ENCODE measurements at places on chromosomes 6 and 20.

GRCh38 chr6:11613858-11614257 is 76.3 kb downstream of the TMEM170B start:
- no peak for DNase-seq

- DNase-seq, result peak; percentile 12
Measured at GRCh38 chr6:45830441-45831139, 185.1 kb downstream of the CLIC5 start.

GRCh38 chr6:152184917-152185574 is 377.6 kb downstream of the ESR1 start:
- peak; percentile 60 for DNase-seq

DNA sequence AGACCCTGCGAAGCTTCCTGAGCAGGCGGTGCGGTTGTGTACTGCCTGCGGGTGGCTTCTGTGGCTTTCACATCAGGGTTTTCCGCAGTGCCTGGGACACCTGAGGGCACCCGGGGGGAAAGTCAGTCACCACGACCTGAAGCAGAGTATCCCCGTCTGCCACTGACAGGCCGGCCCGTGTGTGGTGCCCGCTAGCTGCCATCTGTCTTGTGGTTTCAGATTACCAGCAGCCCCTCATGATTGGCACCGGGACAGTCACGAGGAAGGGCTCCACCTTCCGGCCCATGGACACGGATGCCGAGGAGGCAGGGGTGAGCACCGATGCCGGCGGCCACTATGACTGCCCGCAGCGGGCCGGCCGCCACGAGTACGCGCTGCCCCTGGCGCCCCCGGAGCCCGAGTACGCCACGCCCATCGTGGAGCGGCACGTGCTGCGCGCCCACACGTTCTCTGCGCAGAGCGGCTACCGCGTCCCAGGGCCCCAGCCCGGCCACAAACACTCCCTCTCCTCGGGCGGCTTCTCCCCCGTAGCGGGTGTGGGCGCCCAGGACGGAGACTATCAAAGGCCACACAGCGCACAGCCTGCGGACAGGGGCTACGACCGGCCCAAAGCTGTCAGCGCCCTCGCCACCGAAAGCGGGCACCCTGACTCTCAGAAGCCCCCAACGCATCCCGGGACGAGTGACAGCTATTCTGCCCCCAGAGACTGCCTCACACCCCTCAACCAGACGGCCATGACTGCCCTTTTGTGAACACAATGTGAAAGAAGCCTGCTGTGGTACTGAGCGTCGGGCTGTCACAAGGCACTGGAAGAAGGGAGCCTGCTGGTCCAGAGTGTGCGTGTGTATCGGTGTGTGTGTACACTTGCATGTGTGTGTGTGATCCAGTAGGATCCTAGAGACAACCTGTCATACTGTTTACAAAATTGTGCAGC is 54.4 kb downstream of the GOPC start:
- peak; percentile 48 for DNase-seq

- DNase-seq, result no peak
Measured at GRCh38 chr20:24165301-24166122, 176.9 kb upstream of the GGTLC1 start.

DNA sequence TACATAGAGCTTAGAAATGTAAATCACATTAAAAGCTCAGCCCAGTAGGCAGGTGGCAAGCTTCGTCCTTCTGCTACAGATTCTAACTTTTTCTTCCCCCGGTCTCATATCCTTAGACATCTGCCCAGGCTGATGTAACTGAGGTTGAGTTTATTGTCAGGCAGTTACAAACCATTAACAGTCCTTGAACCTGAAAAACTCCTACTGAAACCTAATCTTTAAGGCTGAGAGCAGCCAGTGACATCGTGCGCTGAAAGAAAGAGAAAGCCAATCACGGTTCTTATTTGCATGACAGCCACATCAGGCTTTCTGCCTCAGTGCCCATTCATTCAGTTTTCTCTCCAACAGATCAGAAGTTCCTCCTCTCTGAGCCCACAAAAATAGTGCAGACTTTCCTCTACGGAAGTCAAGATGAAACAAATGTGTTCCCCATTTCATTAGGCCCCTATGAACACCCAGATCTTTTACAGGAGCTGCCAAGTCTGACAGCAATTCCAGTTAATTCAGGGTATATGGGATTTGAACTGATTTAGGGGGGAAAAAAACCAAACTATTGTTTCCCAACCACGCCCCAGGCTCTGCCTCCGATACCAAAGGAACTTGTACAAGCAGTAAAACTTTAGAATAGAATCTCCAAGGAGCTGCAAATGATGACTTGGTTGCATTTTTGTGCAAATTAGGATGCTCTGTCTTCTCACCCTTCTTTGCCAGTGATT is at the start of gene NHSL1:
Gene NHSL1 (minus strand): TSS at position 192 of the 716 bp plus-strand sequence. CDS start 204 bp downstream, outside the sequence.
- no peak for DNase-seq

- no peak for DNase-seq
Measured at GRCh38 chr6:160260367-160260766, 1.7 kb upstream of the SLC22A2 start.

DNA sequence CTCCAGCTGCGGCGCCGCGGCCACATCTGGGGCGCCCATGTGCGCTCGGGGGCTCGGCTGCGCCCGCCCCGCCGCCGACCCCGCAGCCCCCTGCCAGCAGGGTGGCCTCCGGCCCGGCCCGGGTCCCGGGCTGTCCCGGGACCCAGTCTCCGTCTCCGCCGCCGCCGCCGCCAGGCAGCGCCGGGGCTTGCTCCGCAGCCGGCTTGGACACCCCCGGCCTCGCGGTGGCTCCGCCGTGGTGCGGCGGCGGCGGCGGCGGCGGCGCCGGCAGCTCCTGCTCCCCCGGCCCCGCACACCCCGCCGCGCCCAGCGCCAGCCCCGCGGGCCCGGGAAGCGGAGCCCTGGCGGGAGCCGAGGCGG is 219 bp downstream of the ISM1 start:
- no peak for DNase-seq

GRCh38 chr6:142881290-142881689 is 63.7 kb downstream of the HIVEP2 start:
- no peak for DNase-seq

GRCh38 chr6:109130065-109130464 is 34.8 kb downstream of the CEP57L1 start:
- no peak for DNase-seq

DNA sequence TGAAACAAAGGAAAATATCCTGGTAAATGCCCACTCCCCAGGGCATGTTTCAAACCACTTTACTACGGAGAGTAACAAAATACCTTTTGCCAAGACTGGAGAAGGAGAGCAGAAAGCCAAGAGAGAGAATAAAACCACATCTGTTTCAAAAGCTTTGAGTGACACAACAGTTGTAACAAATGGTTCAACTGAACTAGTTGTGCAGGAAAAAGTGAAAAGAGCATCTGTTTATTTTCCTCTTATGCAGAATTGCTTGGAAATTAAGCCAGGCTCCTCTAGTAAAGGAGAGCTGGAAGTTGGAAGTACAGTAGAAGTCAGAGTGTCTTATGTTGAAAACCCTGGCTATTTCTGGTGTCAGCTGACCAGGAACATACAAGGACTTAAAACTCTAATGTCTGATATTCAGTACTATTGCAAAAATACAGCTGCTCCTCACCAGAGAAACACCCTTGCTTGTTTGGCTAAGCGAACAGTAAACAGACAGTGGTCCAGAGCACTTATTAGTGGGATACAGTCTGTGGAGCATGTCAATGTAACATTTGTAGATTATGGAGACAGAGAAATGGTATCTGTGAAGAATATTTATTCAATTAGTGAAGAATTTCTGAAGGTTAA is 2.6 kb downstream of the TDRD6 start:
- DNase-seq, result no peak

DNA sequence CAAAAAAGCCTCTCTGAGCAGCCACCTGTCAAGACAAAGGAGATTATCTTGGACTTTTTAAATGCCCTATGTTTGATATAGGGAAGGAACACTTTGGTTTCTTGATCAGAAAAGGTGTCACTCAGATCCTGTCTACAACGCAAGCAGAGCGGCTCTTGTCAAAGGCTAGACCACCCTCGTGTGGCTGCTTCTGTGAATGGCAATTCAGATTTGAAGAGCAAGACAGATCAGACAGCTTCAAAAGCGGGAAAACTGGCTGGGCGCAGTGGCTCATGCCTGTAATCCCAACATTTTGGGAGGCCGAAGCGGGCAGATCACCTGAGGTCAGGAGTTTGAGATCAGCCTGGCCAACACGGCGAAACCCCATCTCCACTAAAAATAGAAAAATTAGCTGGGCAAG is 10.1 kb upstream of the NXT1 start:
- DNase-seq, result peak; percentile 9

DNA sequence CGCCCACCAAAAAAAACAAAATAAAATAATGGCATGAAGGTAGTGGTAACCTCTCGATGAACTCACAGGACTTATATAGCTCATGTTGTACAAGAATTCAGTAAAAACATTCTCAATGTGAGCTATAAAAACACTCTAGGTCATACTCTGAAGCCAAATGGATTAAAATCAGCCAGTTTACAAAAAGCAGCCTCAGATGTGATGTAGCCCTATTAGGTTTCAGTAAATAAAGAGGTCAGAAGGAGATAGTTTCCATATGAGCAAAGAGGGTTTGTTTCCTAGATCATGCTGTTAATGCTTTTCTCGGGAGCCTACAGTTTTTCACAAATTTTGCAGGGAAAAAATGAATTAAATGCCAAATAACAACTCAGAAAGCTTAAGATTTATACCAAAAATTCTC is 319.5 kb upstream of the HSF2 start:
- no peak for DNase-seq

- no peak for DNase-seq
Measured at GRCh38 chr6:7707787-7708186, 18.1 kb upstream of the BMP6 start.

GRCh38 chr6:153437193-153437592 is 306.1 kb upstream of the RGS17 start:
- no peak for DNase-seq

- no peak for DNase-seq
Measured at GRCh38 chr6:149821492-149821891, 42.7 kb downstream of the LRP11 start.

GRCh38 chr6:134249759-134250602 is 67.9 kb downstream of the SGK1 start:
- DNase-seq, result no peak

- no peak for DNase-seq
Measured at GRCh38 chr6:32371803-32372202, at the start of gene TSBP1. Gene TSBP1 (minus strand): TSS chr6:32371903. CDS start chr6:32371706, 197 bp downstream.

DNA sequence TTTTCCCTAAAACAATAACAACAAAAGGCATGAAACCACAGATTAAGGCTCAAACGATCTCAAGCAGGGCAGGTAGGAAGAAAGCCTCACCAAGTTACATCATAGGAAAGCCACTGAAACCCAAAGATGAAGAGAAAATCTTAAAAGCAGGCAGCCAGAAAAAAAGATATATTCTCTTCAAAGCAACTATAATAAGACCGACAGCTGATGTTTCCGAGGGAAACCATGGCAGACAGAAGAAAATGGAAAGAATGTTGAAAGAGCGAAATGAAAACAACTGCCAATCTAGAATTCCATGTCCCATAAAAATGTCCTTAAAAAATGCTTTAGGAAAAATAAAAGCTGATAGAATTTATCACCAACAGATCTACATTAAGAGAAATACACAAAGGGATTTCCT is 161.5 kb upstream of the THBS2 start:
- DNase-seq, result no peak

DNA sequence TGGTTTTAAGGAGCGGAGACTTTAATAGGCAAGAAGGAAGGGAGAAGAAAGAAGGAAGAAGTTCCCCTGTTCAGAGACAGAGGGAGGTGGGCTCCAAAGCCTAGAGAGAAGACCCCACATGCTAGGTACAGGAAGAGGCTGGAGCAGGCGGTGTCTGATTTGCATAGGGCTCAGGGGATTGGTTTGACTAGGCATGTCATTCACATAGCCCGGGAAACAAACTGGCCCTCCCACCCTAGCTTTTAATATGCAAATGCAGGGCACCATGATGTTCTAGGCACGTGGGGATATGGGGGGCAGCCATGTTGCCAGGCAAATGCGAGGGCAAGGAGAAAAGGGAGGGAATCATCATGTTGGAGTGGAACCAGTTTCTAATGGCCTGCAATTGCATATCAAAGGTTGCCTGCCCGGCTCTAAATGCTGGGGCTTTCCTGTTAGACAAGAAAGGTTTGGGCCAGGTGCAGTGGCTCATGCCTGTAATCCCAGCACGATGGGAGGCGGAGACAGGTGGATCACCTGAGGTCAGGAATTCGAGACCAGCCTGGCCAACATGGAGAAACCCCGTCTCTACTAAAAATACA is 34.3 kb upstream of the AGPAT4 start:
- DNase-seq, result no peak

- no peak for DNase-seq
Measured at GRCh38 chr6:92559611-92560010, 859.7 kb downstream of the EPHA7 start.

DNA sequence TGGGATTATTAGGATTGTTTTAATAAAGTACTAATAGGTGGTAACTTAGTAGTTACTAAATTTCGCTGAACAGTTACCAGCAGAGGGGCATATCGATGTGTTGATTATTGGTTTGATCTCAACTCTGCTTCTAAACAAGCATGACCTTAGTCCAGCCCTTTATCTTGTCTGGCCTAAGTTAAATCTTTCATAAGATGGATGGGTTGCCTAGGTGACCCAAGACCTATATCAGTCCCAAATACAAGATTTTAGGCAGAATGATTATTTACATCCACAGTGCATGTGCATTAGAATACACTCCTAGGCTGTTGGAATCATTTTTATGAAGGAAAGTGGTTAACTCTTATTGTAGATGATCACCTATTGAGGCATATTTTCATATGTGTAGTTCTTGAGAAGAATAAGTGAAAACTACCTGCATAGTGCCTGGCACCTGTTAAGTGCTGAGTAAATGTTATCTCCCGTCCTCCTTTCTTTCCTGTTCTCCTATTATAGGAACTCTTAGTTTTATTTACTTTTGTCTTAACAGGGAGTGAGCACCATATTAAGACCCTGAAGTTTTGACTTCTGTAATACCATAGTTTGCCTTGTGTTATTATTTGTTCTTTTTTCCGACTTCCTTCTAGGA is 1.1 kb downstream of the HSF2 start:
- no peak for DNase-seq

DNA sequence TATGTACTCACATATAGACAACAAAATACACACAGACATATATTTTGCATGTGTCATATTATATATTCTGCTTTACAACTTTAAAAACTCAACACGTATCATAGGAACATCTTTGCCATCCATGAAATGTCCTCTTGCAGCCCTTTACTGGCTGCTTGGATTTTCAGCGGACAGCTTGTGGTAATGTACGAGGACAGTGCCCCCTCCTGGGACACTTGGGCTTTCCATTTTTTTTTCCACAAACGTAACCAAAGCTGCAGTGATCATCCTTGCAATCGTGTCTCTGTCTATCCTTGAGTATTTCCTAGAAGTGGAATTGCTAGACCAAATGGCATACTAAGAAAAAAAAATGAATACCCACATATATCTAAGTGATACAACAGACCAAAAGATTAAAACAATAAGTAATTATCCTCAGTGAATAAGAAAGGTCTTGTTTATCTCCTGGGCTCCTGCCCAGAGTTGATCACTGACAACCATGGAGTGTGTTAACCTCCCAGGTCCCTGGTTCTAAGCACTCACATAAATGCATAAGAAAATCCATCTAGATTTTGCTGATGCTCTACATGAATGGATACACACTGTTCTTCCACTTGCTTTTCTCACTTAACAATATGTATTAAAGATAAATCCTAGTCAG is 18.1 kb downstream of the BPI start:
- DNase-seq, result no peak
